ENCODE measurements at places on chromosomes 1 and 21. TPM values are rescaled to one million over a fixed set of nuclear protein-coding genes. Genes with fewer than 3 reads are reported as not detected.

LCE5A gene
- total RNA-seq, result not detected

CHI3L1 gene
- total RNA-seq, result 3.0 TPM

KCNN3 gene
- total RNA-seq, result 0.73 TPM

LY9 gene
- total RNA-seq, result 2.6 TPM

DNA sequence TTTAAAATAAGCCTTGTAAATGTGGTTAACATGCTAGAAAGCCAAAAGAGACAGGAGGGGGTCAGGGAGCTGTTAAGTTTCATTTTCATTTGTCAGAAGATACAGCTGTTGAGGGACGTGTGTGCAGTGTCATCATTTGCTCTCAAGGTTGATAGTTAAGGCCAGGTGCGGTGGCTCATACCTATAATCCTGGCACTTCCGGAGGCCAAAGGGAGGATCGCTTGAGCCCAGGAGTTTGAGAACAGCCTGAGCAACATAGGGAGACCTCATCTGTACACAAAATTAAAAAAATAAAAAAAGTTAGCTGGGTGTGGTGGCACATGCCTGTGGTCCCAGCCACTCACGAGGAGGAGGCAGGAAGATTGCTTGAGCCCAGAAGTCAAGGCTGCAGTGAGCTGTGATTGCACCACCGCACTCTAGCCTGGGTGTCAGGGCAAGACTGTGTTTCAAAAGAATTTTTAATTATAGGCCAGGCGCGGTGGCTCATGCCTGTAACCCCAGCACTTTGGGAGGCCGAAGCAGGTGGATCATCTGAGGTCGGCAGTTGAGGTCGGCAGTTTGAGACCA, 22.7 kb downstream of the ZBTB8OS start:
- DNase-seq, result no peak

DNA sequence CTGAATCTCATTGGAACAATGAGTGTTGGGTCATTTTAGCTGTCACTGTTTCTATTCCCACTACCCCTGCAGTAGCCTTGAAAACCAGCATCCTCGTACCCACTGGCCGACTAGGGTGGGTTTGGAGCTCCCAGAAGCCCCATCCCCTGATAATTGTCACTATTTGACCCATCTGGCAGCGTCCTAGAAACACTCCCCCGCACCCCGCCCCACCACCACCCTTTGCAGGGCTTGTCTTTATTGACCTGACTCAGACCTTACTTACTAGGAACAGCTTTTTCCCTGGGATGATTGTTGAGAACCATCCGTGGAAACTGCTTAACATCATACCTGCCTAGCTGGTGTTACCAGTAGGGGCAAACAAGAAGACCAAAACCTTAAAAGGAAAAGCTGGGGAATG, 28.4 kb upstream of the AGPAT3 start:
- DNase-seq, result no peak

- no peak for DNase-seq
Measured at GRCh38 chr1:228299211-228299610, 91.4 kb downstream of the OBSCN start.

GRCh38 chr1:7808253-7808844, 24.3 kb downstream of the PER3 start:
- DNase-seq, result no peak

GRCh38 chr1:157090196-157090647, 9.4 kb downstream of the ETV3L start:
- DNase-seq, result peak; percentile 92

- no peak for DNase-seq
Measured at GRCh38 chr1:4605158-4605557, 49.3 kb upstream of the AJAP1 start.

- DNase-seq, result no peak
Measured at GRCh38 chr1:16151995-16152384, 3.9 kb downstream of the EPHA2 start.

DNA sequence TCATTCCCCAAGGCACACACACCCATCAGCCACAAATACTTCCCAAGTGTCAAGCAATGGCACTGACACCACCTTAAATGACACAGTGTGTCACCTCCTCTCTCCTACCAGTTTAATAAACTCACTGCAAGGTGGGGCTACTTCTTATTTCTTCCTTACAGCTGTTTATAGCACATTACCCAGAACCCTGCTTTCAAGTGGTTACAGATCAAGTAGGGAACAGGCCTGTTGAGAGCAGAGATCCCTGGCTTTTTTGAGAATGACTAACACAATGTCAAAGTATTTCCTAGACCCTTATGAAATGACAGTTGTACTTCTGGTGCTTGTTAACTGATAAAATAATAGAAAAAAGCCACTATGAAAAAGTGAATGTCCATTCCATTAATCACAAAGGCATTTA, 19.8 kb downstream of the ZBTB17 start:
- no peak for DNase-seq

DNA sequence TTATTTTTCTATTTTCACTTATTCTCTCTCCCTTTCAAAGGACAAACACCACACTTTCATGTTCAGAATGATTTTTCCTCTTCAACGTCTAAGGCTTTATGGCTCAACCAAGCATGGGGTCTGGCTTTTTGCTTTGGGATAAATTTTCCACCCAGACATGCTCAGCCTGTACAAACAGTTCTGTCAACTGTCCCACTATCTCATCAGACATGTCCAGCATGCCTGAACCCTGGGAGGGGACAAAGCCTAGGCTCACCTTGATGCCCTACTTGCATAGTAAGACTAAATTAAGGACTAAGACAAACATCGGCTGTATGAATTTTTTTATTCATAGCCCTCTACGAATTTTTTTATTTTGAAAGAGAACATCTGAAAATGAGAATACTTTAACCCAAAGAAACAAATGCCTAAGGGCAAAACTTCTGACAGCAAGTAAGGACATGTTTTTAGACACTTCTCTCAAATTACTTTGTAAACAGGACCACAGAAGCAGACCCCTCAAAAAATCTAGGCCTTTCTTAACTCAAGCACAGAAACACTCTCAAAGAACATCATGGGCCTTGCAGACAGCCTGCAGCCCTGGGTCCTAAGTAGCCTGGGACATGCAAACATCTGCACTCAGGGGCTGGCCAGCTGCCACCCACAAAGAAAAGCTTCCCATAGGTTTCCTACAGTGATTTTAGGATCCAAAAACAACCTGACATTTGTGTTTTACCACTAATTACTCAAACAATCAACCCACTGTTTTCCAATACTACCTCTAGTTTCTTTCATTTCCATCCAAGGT, 72.3 kb upstream of the PALMD start:
- no peak for DNase-seq
